ENCODE measurements at places on chromosomes 12 and 14.

GRCh38 chr14:31895206-31895605 is 181.9 kb upstream of the ARHGAP5 start:
- DNase-seq = no peak

GRCh38 chr12:79983986-79984620 is 49.2 kb upstream of the PPP1R12A start:
- DNase-seq = no peak

DNA sequence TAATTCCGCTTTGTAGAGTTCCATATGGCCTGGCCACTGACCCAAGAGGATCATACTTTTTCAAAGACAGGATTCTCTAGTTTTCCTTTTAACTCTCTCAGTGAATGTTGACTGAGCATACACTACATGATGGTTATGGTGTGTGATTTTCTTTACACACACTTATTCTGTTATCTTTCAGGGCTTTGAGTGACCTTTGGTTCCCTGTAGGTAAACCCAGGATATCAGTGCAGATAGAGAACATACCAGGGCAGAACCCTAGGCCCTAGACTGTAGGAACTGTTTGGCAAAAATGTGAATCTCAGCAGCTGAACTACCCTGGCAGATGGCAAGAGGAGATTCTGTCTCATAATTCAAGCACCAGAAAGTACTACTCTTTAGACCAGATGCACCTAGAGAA is 159.6 kb downstream of the KCNA5 start:
- DNase-seq = no peak

DNA sequence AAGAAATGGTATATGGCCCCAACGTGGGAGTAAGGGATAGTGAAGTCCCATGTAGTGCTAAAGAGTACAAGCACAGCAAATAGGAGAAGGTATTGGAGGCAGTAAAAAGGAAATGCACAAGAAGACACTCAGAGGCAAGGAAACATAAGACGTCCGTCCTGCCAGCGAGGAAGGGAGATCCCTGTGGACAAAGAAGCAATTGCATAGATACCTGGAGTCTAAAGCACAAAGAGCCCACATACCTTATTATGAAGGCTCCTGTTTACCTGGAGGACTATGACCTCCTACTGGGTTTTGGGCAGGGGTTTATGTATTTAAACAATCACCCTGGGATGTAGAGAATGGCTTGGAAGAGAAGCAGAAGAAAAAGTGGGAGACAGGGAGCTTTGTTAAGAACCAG is 341.2 kb upstream of the DCN start:
- DNase-seq = no peak

DNA sequence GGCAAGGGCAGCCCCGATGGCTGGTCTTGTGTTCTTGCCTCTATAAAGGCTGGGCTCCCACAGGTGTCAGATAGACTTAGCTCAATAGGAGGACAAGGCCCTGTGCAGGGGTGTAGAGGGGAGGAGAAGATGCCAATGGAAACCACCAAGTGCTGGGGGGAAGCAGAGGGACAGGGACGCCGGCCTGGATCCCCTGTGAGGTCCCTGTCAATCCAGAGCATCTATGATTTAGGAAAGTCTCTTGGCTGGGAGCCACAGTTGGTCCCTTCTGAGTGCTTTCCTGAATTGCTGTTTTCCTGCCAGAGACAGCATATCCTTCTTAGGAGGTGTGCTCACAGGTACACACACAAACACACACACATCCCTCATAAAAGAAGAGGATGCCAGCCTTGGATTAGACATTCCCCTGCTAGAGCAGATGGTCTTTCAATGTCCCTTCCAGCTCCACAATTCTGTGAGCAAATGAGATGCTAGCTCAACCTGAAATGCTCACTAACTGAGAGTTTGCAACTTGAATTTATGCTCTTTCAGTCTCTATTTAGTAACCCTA is 62.7 kb downstream of the TTC7B start:
- no peak for DNase-seq

GRCh38 chr14:74510223-74510931 is 16.8 kb downstream of the ISCA2 start:
- DNase-seq = no peak

DNA sequence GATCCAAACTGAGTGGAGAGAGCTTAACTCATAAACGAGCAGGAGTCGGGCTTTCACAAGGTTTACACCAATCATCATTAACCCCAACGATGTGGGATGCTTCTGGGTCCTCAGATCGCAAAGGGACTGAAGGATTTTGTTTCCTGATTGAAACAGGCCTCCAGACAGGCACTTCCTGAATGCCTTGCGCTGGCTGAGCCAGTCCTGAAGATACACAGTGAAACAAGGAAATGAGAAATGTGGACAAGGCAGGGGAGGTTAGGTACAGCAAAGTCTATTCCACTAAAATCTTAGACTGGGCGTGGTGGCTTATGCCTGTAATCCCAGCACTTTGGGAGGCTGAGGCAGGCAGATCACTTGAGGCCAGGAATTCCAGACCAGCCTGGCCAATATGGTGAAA is 30.7 kb downstream of the RBM19 start:
- DNase-seq = no peak

GRCh38 chr12:101939856-101940265 is 62.5 kb downstream of the DRAM1 start:
- peak; percentile 16 for DNase-seq

DNA sequence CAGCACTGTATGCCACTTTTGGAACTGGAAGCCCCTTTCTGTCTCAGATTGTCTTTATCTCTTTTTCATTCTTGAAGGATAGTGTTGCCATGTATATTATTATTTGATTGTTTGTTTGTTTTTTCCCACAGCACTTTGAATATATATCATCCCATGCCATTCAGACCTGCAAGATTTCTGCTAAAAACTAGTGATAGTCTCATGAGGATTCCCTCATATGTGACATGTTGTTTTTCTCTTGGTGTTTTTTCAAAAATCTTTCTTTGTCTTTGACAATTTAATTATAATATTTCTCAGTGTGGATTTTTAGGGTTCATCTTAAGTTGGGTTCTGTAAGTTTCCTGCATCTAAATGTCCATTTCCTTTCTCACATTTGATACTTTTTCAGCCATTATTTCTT is 36.8 kb upstream of the SCAF11 start:
- no peak for DNase-seq

GRCh38 chr14:105930572-105930971 is 404.2 kb downstream of the TMEM121 start:
- DNase-seq = no peak

DNA sequence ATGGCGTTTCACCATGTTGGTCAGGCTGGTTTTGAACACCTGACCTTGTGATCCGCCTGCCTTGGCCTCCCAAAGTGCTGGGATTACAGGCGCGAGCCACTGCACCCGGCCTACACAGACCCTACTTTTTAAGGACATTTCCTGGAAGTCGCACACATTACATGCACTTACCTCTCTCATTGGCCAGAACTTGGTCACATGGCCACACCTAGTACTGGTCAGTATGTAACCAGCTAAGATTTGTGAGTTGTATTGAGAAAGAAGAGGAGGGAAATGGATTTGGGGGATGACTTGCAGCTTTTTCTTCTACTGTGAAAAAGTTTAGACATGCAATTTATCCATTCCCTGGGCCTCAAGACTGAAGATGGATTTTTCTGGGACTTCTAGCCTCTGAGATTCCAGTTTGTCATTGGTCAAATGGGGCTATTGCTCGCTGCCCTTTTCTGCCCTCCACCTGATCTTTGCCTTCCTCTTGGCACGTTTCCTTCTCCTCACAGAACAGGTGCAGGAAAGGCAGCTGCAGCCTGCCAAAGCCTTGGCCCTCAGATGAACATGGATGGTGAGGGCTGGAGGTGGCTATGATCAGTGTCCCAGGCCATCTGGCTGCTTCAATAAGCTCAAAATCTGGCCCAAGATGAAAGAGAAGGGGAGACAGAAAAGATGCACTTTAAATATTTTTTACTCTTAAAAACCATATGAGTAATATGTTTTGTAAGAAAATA is 7.1 kb upstream of the ZDHHC22 start:
- DNase-seq = no peak

GRCh38 chr12:6605421-6606330 is 1.5 kb downstream of the CHD4 start:
- no peak for DNase-seq

GRCh38 chr14:98226411-98226810 is 1045.6 kb downstream of the BCL11B start:
- no peak for DNase-seq

GRCh38 chr12:128820723-128821432 is 2.9 kb downstream of the SLC15A4 start:
- DNase-seq = no peak

GRCh38 chr12:71748081-71748850 is 6.4 kb upstream of the RAB21 start:
- no peak for DNase-seq

DNA sequence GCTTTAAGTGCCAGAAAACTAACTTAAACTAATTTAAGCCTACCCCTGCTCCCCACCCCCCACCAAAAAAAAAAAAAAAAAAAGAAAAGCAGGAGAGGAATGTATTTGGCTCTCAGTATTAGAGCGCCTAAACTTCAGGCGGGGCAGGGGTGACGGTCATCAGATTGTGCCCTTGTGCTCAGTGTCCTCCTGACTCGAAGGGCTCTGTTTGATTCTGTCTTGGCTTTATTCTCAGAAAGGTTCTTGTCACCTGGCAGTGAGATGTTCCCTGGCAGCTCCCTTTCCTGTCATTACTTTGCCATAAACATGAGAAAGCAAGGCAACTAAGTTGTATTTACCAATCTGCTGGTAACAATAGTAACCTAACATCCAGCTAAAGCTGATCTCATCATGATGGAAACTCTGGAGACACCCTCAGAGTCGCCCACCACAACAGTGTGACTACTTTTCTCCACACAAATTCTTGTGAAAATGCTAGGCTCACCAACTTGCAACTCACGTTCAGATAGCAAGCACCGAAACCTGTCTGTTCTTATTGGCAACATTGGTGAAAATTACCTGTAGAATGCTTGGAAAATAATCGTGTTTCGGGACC is 39.0 kb upstream of the WNK1 start:
- DNase-seq = no peak

- no peak for DNase-seq
Observed at GRCh38 chr12:118061873-118062843, 1.2 kb upstream of the WSB2 start.

GRCh38 chr14:64549791-64550620 is at the start of gene PPP1R36:
TSS of gene PPP1R36 (plus strand) at chr14:64549961. CDS start at chr14:64549998, 37 bp downstream.
- DNase-seq = no peak

DNA sequence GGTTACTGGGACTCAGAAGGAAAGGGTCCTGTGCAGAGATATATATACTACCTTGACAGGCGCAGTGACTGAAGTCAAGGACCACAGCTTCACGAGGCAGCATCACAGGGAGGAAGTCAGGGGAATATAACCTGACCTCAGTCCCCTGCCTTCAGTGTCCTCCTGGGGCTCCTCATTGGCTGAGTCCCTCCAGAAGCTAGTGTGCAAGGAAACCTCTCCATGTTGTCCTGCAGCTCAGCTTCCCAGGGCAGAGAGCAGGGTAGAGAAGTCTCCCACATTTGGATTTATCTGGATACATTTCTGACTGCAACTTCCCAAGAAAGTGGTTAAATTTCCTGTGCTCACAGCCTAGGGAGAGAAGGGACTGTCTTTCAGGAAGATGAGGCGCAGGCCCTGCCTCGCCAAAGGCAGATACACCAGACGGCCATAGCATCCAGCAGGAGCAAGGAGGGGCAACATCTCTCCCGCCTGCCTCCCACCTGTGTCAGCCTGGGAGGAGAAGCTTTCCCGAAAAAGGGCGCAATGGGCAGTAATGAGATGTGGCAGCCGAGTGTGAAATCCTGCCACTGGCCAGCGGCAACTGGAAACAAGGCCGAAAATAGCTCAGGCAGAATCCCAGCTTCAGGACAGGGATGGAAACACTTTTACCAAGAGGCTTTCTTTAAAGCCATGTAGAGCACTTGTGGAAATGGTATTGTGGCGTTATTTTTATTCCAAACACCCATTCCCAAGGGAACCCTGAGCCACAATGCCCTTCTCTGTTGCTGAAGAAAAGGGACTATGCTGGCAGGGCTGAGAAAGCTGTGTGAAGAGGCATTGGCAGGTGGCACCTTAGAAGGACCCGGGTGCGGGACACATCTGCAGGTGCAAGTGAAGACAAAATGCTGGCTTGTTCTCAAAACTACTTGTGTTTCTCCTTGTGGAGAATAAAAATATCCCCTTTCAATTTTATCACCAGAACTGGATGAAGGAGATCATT is 54.9 kb upstream of the HIF1A start:
- DNase-seq = no peak

DNA sequence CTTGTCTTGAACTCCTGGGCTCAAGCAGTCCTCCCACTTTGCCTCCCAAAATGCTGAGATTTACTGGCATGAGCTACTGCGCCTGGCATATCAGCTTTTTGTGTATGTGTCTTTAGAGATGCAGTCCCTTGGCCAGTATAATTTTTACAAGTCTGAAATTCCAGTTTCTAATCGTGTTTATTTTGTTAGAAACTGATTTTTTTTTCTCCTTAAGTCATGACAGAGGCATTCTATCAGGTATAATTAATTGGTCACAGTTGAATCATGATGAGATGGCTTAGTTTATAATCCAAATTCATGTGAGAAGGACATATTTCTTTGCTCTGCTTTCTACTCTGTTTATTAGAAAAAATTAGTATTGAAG is 98.9 kb downstream of the PCNX1 start:
- DNase-seq = no peak

DNA sequence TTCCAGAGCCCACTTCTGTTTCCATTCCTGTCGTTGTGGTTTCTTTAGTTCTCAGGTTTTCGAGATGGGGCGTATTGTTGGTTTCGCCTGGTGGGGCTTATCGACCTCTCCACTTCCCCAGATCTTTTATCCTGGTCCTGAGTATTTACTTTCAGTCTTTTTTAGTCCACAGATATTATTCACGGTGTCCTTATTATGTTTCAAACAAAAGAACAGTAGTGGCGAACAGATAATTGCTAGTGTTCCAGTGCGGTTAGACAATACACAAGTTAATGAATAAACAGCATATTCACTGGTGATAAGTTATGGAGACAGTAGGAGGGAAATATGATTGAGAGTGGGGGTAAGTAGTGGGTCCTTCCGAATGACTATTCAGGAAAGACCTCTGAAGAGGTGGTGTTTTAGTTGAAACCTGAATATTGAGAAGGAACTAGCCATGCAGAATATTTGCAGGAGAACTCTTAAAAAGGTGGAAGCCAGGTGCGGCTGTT is 668 bp downstream of the TMEM260 start:
- no peak for DNase-seq

- DNase-seq = no peak
Observed at GRCh38 chr12:109877504-109878246, 2.7 kb downstream of the GLTP start.

GRCh38 chr12:131901431-131902331 is 7.3 kb downstream of the ULK1 start:
- no peak for DNase-seq

GRCh38 chr12:106287364-106287763 is 15.2 kb upstream of the TCP11L2 start:
- no peak for DNase-seq
